Activated CD8-positive, alpha-beta T cell treated with anti-CD3 and anti-CD28 coated beads, Interleukin-2, amount 10 ng/mL, durations not matched to agents 7 days and 5 days (primary cell): ENCODE measurements at places on chromosomes 5 and 9. TPM values are rescaled to one million over a fixed set of nuclear protein-coding genes. Genes with fewer than 3 reads are reported as not detected.

Gene ADGRD2
- total RNA-seq: not detected

Gene SKP2
- 61.4 TPM for total RNA-seq

Gene TIMD4
- total RNA-seq: 2.7 TPM

Gene PDE6A
- not detected for total RNA-seq

GRCh38 chr5:68949256-68949655, 144.6 kb upstream of the SLC30A5 start:
- H3K36me3 ChIP-seq: no peaks in the 10 kb centered on the region
- H3K27me3 ChIP-seq: peaks cover 4% of the 10 kb centered on the region
- DNase-seq: no peak
- H3K4me3 ChIP-seq: no peak overlapping the region
- H3K27ac ChIP-seq: no peak overlapping the region

DNA sequence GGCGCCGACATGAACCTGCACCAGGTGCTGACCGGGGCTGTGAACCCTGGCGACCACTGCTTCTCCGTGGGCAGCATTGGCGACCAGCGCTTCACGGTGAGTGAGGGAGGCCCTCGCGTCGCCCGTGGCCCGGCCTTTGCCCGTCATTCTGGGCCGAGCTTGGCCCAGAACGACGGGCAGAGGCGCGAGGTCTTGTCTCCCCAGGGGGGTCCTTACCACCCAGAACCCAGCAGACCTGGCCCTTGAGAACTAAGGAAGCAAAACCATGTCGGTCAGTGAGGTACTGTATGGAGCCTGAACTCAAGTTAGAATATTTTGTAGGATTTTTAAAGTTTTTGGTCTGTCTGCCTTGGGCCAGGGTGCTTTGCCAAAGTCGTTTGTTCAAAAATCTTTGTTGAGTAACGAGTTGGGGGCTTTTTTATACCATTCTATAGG, 691 bp downstream of the DMXL1 start:
- H3K4me3 ChIP-seq: peak overlapping the region; percentile 95
- H3K4me1 ChIP-seq: peaks cover 39% of the 10 kb centered on the region
- peaks cover 8% of the 10 kb centered on the region for H3K36me3 ChIP-seq
- H3K27ac ChIP-seq: peak overlapping the region; percentile 96

DNA sequence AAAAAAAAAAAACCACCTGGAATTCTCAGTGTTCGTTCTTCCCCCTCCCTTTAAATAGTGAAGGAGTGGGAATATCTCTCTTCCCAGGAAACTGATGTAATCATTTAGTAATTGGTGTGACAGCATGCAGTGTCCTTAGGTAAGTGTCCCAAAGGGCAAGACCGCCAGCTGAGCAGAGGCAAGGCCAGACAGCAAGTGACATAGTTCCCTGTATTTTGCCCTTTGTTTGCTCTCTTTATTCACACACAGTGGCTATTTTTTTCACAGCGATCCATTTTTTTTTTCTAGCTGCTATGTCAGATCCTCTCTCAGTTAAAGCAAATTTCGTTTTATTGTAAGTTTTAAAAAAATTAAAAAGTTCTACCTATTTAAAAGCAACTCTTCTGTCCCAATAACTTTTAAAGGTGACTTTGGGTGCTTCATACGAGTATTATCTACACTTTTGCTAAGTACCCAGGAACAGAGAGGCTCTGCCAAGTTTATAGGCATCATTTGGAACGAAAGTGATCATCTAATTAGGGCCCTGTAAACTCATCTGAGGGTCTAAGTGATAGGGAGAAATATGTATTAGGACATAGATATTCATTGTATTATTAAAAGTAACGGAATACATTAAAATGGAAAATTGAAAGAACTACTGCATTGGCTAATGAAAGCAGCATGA, 98.2 kb upstream of the ALDH1A1 start:
- H3K36me3 ChIP-seq: no peaks in the 10 kb centered on the region
- H3K27ac ChIP-seq: no peak overlapping the region
- no peak for DNase-seq
- H3K27me3 ChIP-seq: no peaks in the 10 kb centered on the region
- H3K4me1 ChIP-seq: no peaks in the 10 kb centered on the region
- no peak overlapping the region for H3K4me3 ChIP-seq

DNA sequence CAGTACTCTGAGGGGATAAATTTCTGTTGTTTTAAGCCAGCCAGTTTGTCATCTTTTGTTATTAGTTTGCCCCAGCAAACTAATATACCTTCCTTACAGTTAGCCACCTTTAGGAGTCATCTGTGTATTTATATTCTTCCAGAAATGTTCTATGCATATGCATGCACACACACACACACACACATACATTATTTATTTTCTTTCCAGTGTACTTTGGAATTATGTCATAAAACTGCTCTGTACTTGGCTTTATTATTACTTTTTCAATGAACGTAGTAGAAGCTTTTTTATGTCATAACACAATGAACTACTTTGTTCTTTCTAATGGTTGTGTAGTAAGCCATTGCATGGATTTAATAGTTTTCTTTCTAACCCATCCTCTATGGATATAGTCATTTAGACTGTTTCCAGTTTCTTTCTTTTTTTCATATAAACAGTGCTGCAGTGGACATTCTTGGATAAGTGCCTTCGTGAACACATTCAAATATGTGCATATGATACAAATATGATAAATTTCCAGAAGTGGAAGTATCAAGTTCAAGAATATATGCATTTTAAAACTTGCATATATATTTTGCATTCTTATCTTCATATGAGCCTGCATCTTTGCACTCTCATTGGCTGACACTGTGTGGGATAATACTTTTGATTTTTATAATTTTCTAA, 26.6 kb upstream of the DAB2 start:
- no peaks in the 10 kb centered on the region for H3K36me3 ChIP-seq
- H3K4me1 ChIP-seq: no peaks in the 10 kb centered on the region
- H3K27ac ChIP-seq: no peak overlapping the region
- H3K27me3 ChIP-seq: peaks cover 12% of the 10 kb centered on the region

DNA sequence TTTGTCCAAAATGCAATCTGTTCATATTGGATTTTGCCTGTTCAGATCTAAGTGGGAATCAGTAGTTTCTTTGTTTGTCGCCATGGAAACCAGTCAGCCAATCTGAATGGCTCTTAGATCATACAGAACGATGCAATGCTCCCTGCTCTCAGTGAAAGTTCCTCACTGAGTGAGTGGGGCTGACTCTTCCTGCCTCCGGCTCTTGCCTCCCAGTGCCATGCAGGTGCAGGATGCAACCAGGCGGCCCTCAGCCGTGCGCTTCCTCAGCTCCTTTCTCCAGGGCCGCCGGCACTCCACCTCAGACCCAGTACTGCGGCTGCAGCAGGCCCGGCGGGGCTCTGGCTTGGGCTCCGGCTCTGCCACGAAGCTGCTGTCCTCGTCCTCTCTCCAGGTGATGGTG, at the start of gene PTPDC1:
TSS of gene PTPDC1 (plus strand) at position 151 of the 400 bp plus-strand sequence. CDS start at position 218, 67 bp downstream.
- no peak within 1 kb of the TSS for H3K4me3 ChIP-seq
- peaks cover 6% of the 10 kb centered on the region for H3K36me3 ChIP-seq
- peaks cover 7% of the 10 kb centered on the region for H3K4me1 ChIP-seq
- H3K27me3 ChIP-seq: no peaks in the 10 kb centered on the region
- no peak within 1 kb of the TSS for H3K27ac ChIP-seq

DNA sequence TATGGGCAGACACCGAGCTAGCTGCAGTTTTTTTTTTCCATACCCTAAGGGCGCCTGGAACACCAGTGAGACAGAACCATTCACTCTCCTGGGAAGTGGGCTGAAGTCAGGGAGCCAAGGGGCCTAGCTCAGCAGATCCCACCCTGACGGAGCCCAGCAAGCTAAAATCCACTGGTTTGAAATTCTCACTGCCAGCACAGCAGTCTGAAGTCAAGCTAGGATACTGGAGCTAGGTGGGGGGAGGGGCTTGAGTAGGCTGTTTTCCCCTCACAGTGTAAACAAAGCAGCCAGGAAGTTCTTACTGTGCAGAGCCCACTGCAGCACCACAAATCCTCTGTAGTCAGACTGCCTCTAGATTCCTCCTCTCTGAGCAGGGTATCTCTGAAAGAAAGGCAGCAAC, 151.7 kb upstream of the HCN1 start:
- no peaks in the 10 kb centered on the region for H3K36me3 ChIP-seq
- no peaks in the 10 kb centered on the region for H3K27me3 ChIP-seq
- H3K27ac ChIP-seq: no peak overlapping the region
- H3K4me1 ChIP-seq: no peaks in the 10 kb centered on the region
- no peak for DNase-seq
- H3K4me3 ChIP-seq: no peak overlapping the region

- no peak for DNase-seq
- peaks cover 6% of the 10 kb centered on the region for H3K4me1 ChIP-seq
These were observed 344.7 kb upstream of the RGMB start for GRCh38 chr5:98428806-98429205.
